ENCODE measurements at places on chromosomes 5 and 9. TPM values are rescaled to one million over a fixed set of nuclear protein-coding genes. Genes with fewer than 3 reads are reported as not detected.
A peak's percentile ranks its signal among the peaks of the same experiment; 100 is the strongest.

The OTP gene
- 0.27 TPM for total RNA-seq

The CYSRT1 gene
- total RNA-seq: 1.1 TPM

The ESM1 gene
- total RNA-seq: 1.3 TPM

The BHMT gene
- 4.4 TPM for total RNA-seq

The CMBL gene
- total RNA-seq: 6.1 TPM

The MARVELD2 gene
- 0.05 TPM for total RNA-seq

The OTULINL gene
- total RNA-seq: 4.9 TPM

The CTNND2 gene
- 36.4 TPM for total RNA-seq

DNA sequence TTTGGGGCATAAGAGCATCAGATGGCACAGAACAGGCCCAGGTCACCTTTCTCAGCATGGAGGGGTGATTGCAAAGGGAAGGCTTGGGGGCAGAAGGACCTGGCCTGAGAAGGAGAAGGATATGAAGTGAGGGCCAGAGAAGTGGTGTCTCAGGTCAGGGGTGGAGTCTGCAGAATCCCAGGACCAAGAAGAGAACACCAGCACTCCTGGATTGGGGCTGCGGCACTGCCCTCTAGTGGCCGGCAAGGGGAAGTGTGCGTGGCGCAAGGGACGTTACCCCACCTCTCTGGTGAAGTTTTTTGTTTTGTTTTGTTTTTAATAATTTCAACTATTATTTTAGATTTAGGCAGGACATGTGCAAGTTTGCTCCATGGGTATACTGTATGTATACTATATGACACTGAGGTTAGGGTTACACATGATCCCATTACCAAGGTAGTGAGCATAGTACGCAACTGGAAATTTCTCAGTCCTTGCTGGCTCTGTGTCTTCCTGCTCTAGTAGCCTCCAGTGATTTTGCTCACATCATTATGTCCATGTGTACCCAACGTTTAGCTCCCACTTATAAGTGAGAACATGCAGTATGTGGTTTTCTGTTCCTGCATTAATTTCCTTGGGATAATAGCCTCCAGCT is 1548.6 kb downstream of the EFNA5 start:
- no peak for ATAC-seq

GRCh38 chr9:136081826-136082495 is 13.1 kb downstream of the NACC2 start:
- ATAC-seq: no peak

GRCh38 chr5:120779674-120780073 is 315.6 kb downstream of the PRR16 start:
- no peak for ATAC-seq

DNA sequence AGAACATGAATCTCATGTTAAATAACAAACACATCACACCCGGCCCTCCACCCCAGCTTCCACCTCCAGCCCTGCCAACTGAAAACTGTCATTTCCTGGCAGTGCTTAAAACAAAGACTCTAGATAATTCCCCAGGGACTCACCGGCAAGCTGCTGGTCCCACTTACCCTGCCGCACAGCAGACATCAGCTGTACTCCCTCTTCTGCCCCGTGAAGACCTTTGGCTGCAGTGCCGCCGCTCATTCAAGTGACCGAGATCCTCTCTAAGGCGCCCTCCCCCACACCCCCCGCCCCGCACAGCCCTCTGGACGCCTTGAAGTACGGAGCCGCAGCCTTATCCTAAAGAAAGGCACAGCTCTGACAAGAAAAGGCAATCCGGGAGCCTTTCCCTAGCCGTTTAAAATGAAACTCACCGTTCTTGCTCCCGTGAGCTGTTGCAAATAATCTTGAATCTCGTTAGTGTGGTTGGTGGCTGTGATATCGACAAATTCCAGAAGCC is 434 bp downstream of the GLRX start:
- ATAC-seq: peak; percentile 90

DNA sequence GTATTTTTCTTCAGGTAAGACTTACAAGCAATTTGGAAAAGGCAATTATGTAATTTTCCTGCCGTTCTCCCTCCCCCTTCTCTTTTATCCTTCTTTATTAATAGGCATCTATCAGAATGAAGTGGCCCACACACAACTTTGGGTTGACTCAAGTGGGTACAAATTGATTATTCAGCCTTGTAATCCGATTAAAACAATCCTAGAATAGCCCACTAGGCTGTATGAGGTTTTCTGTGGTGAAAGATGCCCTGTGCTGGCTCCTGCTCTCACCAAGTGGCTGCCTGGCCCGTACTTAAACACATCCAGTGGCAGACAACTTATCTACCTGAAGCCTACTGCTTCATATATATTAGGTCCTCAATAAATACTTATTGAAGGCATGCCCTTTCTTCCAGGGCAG is 177.3 kb upstream of the C9orf72 start:
- no peak for ATAC-seq

DNA sequence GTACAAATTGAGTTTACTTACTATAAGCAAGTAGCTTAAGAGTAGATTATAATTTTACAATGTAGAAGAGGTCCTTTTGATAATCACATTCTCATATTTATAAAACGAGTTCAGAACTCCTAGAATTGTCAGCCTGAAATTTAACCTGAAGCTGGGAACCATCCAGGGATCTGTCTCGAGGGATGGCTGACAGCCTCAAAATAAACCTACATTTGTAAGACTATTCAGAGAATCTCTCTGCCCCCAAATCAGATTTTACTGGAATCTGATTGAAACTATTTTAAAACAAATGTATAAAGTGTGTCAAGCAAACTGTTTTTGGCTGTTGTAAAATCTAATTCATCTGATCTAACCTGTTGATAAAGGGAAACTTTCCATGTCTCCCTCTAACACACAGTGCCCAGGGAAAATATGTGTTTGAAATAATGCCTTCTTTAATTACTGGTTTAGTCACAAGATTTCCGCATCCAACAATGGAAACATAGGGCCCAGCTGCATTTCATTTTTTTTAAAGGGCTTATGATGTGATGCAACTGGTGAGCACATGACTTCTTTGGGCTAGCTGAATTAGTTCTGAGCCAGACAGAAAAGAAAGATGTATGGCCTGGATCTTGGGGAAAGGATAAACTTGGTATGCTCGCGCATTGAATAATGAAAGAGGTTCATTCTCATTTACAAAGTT is 30.3 kb downstream of the SLC25A46 start:
- ATAC-seq: peak; percentile 38

DNA sequence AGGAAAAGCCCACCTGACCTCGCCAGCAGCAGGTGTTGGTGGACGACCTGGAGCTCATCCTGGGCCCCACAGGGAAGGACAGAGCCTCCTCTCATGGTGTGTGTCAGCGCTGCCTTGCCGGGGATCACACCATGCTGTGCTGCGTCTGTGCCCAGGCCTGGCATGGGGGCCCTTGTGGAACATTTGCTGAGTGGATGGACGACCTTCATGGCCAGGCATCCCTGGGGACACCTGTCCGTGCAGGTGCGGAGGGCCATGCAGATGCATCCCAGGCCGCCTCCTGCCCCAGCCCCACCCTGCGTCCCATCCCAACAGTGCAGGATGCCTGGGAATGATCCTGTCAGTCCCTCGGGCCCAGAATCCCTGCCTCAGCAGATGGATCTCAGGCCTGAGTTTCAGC is 73.8 kb downstream of the NEK6 start:
- no peak for ATAC-seq

DNA sequence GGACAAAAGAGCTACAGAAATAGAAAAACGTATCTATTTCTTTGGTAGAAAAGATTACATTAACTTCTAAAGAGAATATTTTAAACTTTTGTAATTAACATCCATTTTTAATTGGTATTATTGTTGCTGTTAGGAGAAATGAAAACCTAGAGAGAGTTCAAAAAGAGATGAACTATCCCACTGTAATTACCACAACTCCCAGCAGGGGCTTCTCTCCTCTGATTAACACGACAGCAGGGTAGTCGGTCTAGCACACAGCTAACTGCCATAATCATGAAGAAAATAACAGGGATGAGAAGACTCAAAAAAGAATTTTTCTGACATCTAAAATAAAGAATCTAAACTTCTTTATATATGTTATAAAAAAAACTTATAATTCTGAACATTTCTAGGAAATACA is 86.2 kb upstream of the CDH9 start:
- ATAC-seq: peak; percentile 59

GRCh38 chr5:68343421-68343826 is 127.9 kb downstream of the PIK3R1 start:
- no peak for ATAC-seq

DNA sequence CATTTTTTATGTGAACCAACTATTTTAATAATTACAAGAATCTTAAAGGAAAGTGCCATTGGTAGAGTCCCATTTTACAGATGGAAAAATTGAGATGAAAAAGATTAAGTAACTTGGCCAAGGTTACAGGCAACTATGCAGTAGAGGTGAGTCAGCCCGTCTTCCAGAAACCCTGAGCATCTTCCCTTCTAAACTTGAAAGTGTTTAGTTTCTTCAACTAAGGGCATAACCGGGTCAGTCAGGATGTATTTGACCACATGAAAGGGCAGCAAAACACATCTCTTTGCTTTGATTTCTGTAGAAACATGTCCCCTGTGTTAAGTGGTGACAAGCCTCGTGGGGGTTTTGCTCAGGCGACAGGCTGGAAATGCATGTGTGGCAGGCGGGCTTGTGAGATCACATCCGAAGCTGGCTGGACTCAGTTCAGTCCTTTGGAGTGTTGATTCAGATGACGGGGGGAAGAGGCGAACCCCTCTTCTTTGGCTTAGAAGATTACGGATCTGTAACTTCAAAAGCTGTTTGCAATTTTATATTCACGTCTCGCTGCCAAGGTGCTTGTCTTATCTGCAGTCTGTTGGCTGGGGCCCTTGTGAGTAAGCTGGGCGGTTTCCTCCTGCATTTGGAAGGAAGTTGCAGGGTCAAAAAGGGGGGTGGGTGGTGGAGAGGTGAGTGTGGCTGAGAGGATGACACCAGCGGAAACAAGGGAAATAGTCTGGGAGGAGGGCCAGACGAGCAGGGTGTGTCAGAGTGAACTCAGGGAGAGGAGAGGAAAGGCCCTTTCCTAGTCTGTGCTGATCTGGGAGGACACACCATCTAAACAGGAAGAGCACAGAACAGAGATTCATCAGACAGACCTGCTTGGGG is 78.9 kb upstream of the RPS23 start:
- ATAC-seq: no peak

DNA sequence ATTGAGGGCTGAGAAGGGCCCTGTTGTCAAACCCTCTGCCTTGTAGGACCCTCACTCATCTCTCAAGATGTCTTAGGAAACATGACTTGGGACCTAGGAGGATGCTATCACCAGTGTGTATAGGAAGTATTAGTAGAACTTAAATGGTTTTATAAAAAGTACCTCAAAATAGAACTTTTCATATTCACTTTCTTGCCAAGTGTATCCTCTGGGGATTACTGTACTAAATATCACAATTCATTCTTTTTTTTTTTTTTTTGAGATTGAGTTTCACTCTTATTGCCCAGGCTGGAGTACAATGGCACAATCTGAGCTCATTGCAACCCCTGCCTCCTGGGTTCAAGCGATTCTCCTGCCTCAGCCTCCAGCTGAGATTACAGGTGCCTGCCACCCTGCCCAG is 56.2 kb downstream of the ARHGEF28 start:
- ATAC-seq: no peak

GRCh38 chr9:35757226-35757891 is 3.3 kb upstream of the MSMP start:
- peak; percentile 64 for ATAC-seq

DNA sequence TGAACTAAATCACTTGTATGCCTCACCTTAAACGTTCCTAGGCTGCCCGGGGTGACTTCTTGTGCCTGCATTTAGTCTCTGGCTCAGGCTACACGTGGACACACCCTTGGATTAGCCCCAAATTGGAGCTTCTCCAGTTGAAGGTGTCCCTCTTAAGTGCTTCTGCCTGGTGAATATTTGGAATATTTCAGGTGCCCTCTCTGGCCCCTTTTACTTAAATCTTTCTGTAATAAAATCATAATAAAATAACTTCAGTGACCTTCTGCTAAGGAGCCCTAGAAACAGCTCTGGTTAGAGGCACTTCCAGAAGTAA is 74.3 kb upstream of the KLF9 start:
- no peak for ATAC-seq

DNA sequence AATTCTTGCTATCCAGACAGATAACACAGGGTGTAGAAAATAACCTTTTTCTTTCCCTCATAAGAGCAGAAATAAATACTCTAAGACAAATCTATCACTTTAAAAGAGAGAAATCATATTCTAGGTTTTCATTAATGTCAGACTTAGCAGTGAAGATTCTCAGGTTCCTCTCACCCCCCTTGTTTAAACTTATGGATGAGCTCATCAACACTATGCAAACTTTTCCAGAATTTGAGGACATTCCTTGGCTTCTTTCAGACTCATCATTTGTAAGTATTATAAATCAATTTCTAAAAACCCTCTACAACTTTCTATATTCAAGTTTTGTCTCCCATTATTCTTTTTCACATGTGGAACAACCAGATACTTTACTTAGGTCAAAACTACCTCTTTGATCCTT is 374.9 kb upstream of the TRPC7 start:
- no peak for ATAC-seq

DNA sequence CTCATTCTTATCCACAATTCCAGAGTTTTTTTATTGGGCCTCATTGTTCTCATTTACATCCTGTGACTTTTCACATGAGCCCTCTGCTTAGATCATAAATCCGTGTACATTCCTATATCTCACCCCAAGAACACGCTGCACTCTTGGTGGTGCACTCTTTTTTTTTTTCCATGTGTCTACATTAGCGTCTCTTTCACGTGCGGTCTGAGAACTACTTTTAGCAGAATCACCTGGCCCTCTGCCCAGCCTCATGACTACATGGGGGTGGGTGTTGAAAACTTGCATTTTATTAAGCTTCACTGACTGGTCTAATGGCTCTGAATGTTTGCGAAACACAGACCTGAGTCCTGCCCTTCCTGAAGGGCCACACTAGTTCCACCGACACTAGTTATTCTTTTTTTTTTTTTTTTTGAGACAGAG is 18.6 kb downstream of the C9orf57 start:
- no peak for ATAC-seq
